Activated naive CD4-positive, alpha-beta T cell (primary cell): ENCODE measurements at places on chromosomes 6 and 20.

GRCh38 chr6:98576791-98577190 lies 257.6 kb upstream of the POU3F2 start:
- no peak for DNase-seq

GRCh38 chr6:91198588-91199255 lies 611.9 kb upstream of the MAP3K7 start:
- DNase-seq = no peak

- DNase-seq = no peak
Measured at GRCh38 chr6:149459761-149460160, 25.1 kb downstream of the ZC3H12D start.

- DNase-seq = no peak
Measured at GRCh38 chr6:8123236-8123635, 20.9 kb upstream of the EEF1E1 start.

DNA sequence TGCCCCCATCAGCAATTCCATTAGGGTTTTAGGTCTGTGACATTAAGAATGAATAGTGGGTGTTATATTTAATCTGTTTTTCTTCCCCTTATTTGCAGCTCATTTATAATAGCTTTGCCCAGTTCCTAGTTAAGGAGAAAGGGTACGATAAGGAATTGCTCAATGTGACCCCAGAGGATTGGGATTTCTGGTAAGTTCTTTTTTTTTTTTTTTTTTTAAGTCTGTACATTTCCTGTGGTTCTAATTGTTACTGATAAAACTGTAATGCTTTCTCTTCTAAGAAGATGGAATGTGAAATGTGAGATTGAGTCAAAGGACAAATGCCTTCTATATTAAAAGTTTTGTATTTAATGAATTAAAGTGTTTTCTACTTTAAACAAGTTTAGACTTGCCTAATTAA lies 5.5 kb downstream of the NT5DC1 start:
- no peak for DNase-seq

GRCh38 chr6:25405442-25405841 lies 126.3 kb downstream of the CARMIL1 start:
- no peak for DNase-seq

DNA sequence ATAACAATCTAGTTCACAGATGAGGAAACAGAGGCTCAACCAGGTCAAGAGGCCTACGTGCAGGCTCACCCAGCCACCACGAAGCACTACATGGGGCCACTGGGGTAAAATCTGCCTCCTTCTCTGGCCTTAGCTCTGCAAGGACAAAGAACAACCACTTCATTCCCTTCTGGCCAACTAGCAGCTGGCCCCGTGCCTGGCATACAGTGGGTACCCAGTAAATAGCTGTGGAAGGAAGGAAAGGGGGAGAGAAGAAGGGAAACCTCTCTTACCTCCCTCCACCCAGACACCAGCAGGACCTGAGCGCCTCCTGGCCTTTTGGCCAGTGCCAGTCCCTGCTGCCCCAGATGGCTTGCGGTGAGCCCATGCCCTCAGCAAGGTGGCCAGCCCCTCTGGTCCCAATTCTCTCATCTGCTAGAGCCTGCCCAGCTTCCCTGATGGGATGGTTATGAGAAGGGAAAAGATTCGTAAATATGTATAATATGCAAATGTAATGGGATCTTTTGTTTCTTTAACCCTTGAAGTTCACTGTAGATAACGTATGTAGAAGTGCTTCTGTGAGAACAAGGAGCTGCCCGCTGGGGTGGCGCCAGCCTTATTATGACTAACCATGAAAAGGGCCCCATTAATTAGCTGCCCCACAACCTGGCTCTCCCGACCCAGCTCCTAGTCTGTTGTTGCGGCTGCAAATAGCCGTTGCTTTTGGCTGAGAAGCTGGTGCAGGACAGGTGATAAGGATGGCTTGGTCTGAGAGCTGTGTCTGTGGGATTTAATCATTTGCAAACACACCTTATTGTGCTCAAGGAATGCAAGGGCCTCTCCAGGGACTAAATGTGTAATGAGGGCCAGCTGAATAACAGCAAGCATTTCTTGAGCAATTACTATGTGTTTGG lies 62.0 kb downstream of the DLGAP4 start:
- no peak for DNase-seq

GRCh38 chr6:161922631-161923119 lies 648.8 kb upstream of the AGPAT4 start:
- no peak for DNase-seq

DNA sequence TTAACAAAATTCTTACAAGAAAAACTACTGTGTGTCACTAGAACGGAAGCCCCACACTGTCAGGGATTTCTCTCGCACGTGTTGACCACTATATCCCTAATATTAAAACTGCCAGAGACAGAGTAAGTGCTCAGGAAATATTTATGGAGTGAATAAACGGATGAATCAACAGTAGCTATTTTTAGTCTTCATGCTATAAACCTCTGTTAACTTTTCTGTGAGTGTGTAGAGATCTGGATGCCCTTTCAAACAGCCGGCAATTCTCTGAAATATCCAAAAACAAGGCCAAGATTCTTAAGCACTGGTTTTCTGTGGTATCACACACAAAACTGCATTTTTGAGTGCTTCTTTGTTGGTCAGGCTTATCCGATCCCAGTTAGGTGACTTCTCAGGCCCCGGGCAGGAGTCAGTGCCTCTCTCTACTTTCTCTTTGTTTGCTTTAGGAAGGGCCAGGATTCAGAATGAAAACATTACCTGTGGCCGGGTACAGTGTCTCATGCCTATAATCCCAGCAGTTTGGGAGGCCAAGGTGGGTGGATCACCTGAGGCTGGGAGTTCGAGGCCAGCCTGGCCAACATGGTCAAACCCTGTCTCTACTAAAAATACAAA lies 15.7 kb downstream of the ATP9A start:
- no peak for DNase-seq
